NCI-H1930 (cell line): ENCODE measurements at places on chromosomes 1 and 21.

DNA sequence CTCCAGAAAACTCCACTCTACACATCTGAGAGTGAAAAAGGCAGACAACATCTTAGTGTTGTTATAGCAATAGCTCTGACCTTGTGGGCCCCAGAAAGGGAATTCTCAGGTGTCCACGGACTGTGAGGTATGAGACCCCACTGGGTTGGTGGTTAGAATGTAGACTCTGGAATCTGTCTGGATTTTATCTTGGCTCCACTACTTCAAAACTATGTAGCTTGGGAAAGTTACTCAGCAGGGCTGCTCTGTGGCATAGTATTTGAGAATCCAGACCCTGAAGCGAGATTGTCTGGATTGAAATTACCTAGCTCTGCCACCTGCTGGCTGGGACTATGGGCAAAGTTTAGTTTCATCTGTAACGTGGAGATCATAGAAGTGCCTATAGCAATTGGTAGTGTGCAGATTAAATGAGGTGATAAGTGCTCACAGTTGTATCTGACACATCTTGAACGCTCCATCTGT, 25.8 kb downstream of the PRDM2 start:
- DNase-seq = no peak

GRCh38 chr1:167973832-167974231, 37.0 kb upstream of the MPC2 start:
- DNase-seq = no peak

DNA sequence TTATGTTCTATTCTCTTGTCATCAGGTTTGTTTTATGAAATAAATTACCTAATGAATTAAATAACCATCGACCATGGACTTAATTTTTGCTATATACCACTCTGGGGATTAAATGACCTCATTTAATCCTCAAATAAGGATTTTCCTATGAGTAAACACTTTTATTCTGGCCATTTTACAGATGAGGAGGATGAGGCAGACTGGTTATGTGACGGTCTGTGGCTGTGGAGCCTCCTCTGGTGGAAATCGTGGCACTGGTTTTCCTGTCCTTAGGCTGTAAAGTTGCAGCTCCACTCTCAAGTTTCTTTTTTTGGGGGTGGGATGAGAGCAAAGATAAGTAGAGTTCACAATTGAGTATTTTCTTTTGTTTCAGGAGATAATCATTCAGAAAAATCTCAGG, 105.2 kb downstream of the XCL2 start:
- DNase-seq = no peak

DNA sequence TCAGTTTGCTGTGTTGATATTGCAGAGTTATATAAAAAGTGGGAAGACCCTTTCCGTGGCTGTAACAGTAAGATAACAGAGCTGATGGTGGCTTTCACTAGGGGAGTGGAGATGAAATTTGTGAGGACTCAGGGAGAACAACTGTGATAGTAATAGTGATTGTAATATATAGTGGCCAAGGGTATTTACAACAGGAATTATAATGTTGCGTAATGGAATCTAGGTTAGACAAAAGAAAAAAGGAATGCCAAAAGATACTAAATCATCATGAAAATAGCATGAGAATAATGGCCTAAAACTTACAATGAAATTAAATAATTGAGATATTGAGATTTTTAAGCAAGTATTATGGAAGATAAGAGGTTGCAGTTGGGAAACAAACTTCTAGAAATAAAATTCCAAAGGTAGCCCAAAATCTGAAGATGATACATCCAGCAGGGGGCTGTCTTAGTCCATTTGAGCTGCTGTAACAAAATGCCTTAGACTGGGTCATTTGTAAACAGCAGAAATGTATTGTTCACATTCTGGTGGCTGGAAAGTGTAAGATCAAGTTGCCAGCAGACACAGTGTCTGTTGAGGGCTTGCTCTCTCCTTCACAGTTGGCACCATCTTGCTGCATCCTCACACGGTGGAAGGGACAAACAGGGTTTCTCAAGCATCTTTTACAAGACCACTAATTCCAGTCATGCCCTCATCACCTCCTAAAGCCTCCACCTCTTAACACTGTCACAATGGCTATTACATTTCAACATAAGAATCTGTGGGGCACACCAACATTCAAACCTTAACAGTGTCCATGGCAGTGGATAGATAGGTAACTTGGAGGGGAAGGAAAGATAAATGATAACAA, 711.2 kb downstream of the MRPL39 start:
- DNase-seq = no peak

DNA sequence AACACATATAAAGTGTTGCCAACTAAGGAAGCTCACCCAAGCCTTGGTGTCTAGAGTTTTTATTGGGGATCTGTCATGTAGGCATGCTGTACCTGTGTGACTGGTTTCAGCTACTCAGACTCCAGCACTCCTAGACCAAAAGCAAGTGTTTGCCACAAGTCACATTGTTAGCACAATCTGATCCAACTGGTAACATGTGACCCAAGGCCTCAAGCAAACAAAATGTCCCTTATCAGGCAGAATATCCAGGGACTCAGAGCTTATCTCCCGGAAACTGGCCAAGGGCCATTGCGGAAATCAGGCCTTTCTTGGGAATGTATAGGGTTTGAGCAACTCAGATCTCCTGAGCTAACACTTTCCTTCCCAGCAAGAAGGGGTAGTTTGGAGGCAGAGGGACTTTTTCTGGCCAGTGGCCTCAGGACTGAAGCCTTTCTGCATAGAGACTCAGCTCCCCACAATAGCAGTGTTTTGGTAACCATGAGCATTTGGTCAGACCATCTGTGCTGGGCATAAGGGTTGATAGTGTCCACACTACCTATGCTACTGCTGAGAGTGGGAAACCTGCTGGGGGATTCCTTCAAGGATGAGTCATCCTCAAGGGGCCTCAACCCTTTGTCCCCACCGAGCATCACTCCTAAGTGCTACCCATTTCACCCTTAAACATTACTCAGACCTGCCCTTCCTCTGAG, 29.6 kb downstream of the NHLH2 start:
- DNase-seq = no peak

- no peak for DNase-seq
These were observed 257.5 kb downstream of the TOMM20 start for GRCh38 chr1:234871039-234871709.

DNA sequence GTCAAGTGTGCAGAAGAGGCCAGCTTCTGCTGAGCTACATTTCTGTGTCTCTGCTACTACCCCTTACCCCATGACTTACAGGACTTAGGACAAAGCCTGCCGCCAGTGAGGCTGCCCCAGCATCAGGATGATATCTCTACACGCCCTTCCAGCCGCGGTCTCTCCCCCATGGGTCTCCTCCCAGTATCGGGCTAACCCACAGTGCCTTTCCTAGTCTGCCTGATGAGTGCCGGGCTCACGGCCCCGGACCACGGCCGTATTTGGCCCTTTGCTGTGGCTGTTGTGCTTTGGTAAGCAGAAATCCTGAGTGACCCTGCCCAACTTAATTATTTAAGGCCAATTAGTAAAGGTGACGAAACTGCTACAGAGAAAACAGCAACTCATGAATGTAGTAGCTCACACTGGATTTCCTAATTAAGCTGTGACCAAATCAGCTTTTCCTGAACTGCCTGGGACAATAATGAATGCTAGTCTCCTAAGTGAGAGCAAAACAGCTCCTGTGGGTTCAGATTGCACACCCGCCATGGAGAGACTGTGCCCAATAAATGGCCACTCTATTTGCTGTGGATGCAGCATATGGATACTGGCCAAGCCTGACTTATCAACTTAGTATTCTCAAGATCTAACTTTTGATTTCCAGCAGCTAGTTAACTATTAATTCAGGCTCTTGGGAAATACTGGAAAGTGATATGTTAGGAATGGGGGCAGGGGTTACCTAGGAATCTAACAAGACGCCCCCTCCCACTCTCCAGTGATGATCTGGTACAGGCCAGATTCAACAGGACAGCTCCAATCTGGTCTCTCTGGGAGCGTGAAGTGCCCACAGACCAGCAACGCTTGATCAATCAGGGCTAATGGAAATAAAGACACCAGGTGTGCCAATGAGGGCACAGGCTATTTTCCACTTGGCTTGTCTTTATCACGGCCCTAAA, 123.3 kb upstream of the IFFO2 start:
- no peak for DNase-seq

DNA sequence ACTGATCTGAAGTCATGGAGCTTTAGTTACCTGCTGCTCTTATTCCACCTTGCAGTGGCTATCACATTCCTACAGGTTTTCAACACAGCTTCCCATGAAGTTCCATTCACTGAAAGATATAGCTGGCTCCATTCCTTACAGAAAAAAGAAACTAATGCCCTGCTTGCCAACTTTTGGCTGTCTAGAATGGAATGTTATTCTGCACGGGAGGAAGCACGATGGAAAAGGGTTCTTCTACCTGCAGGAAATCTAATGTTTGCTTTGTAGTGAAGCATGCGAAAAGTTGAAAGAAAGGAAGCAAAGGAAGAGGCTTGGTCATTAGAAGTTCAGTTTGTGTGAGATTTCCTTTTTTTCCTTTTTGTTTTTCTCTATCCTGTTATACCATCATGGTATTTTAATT, 32.6 kb downstream of the GIPC2 start:
- DNase-seq = no peak

GRCh38 chr1:235415008-235415904, 48.0 kb downstream of the TBCE start:
- peak; percentile 10 for DNase-seq

DNA sequence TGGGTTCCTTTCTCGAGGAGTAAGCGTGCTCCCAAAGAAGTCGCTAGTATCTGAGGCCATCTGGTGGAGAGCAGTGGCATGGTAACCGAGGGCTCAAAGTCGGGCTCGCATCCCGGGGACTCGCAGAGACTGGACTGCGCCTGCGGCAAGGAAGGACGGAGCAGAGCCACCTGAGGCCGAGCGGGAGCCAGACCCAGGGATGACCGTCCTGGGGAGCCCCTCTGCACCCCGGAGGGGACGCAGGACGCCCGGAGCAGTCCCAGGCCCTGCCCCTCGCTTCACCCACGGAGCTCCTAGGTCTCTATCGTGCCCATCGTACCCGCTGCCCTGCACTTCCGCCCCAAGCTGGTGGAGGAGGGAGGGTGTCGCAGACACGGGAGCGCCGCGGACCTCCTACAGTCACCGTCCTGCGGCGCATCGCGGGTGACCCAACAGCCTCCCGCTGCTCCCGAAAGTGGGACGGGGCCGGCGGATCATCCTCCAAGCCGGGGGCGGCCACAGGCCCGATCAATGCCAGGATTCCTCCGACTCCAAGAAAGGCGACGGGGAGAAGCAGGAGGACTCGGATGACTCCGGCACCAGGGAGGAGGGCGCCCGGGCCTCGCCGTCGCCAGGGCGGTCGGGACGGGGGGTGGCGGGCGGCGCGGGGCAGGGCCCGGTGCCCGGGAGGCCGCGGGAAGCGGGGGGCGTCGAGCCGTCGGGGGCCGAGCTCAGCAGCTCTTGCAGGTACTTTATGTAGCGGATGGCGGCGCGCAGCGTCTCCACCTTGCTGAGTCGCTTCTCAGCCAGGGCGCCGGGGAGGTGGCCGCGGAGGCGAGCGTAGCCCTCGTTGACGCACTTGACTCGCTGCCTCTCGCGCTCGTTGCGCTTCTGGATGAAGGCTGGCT, 2.3 kb upstream of the CACNA1S start:
- peak; percentile 91 for DNase-seq

GRCh38 chr1:164510435-164510834, 48.5 kb upstream of the PBX1 start:
- no peak for DNase-seq

- DNase-seq = no peak
These were observed 3.3 kb upstream of the UTP11 start for GRCh38 chr1:38009088-38009840.

DNA sequence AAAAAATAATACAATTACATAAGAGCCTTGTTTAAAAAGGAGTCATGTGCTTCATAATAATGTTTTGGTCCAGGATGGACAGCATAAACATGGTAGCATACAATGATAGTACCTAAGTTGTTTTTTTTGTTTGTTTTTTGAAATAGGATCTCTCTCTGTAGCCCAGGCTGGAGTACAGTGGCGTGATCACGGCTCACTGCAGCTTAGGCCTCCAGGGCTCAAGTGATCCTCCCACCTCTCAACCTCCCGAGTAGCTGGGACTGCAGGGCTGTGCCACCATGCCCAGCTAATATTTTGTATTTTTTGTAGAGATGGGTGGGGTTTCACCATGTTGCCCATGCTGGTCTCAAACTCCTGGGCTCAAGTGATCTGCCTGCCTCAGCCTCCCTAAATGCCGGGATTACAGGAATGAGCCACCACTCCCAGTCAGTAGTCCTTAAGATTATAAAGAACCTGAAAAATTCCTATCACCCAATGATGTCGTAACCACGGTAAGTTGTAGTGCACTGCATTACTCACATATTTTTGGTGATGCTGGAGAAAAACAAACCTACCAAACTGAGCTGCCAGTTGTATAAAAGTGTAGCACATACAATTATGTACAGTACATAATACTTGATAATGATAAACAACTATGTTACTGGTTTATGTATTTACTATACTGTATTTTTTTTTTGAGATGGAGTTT, 22.4 kb upstream of the RCOR3 start:
- peak; percentile 4 for DNase-seq

DNA sequence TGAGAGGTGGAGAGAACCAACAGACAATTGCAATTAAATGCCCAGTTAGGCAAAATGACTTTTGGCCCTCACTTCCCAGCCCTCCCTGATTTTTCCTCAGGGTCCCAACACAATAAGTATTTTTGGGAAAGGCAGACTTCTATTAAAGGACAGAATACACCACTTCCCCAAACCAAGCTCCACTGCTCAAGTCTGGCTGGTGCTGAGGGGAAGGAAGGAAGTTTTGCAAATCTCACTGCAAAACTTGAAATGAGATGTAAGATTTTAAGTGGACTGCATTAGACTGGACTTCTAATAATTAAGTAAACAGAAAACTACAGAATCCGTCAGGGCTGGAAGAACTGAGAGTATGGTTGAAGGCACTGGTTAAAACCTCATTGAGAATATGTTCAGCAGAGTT, 32.2 kb upstream of the CD1D start:
- DNase-seq = no peak
